Esophagus squamous epithelium (tissue), 5 donors: ENCODE measurements at places on chromosomes 2 and 18.

DNA sequence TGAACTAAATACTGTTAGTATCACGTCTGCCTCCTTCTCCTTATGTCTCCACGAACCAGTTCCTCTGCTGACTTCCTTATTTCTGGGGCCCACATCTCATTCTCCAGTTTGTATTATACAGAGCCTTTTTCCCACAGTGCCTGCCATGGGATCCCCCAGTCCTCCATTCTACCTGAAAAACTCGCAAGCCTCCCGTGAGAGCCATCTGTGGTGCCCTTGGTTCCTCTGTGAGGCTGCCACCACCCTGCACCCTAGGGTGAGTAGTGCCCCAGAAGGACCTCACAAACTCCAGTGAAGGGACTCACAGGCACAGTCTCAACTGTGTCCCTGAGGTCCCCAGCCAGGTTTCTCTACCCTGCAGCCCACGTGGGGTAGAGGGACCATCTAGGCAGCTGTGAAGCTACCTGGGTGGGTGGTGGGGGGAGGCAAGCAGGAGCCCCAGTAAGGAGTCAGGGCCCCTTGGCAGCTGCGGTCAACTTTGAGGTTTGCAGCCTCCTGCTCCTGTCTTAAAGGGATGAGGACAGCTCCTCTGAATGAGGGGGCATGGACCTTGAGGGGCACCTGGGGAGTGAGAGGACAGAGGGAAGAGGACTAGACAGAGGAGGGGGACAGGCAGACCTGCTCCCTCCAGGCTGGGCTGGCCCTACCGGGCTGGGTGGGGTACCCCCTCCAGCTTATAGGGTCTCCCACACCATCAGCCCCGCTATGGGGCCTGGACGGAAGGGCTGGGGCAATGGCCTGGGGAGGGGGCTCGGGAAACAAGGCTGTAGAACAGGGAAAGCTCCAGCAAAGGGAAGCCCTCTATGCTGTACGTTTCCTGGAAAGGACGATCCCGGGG is 1.0 kb downstream of the PSTPIP2 start:
- no peaks in the 10 kb centered on the region for H3K36me3 ChIP-seq
- peak overlapping the region; percentile 36 for H3K27ac ChIP-seq
- H3K4me3 ChIP-seq, result peak overlapping the region; percentile 67
- H3K27me3 ChIP-seq, result no peaks in the 10 kb centered on the region
- peaks cover 24% of the 10 kb centered on the region for H3K4me1 ChIP-seq

DNA sequence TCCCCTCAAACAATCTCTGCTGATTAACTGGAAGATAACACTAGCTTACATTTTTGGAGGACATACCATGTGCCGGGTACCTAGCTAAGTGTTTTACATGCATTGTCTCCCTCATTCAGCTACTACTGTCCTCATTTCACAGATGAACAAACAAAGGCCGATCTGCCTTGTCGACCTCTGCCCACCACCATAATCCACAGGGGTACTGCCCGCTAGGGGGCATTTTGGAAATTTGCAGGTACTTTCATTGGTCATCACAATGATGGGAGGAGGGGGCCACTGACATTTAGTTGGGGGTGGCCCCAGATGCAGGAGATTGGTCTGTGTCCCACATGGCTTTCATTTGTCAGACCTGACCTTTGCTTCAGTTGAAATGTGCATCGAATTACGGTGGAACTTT is 3.9 kb upstream of the TMEM163 start:
- no peaks in the 10 kb centered on the region for H3K36me3 ChIP-seq
- H3K27ac ChIP-seq, result no peak overlapping the region
- no peak for DNase-seq
- H3K4me3 ChIP-seq, result no peak overlapping the region

DNA sequence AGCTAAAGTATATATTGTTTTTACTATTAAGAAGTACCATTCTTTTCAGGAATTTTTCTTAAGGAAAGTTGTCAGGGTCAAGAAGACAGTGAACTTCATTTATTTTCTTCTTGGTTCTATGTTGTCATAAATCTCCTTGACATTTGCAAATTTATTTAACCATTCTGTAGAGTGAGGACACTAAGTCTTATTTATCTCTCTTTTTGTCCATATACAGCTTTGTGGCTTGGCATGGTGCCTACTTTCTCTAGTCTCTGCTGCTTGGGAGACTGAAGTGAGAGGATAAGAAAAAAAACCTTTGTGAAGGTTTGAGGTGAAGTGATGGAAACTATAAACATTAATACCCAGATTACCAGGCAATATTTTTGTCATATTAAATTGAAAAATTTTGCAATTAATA is 1389.4 kb downstream of the SUCLG1 start:
- no peak for DNase-seq
- H3K4me3 ChIP-seq, result no peak overlapping the region
- H3K27me3 ChIP-seq, result no peaks in the 10 kb centered on the region

GRCh38 chr2:73268366-73268829 is 15.9 kb downstream of the FBXO41 start:
- H3K4me3 ChIP-seq, result peak overlapping the region; percentile 18
- H3K27ac ChIP-seq, result no peak overlapping the region
- peaks cover 25% of the 10 kb centered on the region for H3K4me1 ChIP-seq

GRCh38 chr2:20208476-20208859 is 16.5 kb downstream of the SDC1 start:
- peaks cover 29% of the 10 kb centered on the region for H3K36me3 ChIP-seq
- H3K27ac ChIP-seq, result peak overlapping the region; percentile 92
- no peak for DNase-seq
- H3K27me3 ChIP-seq, result no peaks in the 10 kb centered on the region
- H3K4me3 ChIP-seq, result no peak overlapping the region
